T1000 (cell line): ENCODE measurements at places on chromosomes 1 and 21.

DNA sequence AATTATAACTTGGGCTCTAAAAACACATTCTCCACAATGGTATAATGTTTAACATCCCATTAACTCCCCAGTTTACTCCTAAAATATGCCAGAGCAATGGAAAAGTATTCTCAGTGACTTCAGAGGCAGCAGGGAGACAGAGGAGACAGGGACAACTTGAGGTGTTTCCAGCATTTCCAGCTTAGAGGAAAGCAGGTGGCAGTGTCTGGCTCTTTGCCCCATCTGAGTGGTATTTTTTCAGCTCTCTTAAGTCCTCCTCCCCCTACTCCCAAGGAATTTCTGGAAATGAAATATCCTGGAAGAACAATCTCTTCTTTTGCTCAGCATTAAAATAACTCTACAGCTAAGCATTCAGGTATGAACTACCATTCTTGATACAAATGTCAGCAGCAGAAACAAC lies 10.8 kb upstream of the ERMAP start:
- DNase-seq: no peak

DNA sequence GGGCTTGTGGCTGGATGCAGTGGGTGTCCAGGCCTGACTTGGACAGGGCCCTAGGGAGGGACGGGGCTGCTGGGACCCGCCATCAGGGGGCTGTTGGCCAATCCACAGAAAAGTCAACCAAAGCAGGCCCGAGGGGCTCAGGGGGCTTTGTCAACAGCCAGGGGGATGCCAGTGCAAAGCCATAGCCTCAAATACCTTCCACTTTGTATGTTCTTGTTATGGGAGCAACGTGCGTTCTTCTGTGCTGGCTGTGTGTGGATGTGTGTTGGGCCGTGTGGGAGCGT lies 35.4 kb upstream of the ARF1 start:
- no peak for DNase-seq

DNA sequence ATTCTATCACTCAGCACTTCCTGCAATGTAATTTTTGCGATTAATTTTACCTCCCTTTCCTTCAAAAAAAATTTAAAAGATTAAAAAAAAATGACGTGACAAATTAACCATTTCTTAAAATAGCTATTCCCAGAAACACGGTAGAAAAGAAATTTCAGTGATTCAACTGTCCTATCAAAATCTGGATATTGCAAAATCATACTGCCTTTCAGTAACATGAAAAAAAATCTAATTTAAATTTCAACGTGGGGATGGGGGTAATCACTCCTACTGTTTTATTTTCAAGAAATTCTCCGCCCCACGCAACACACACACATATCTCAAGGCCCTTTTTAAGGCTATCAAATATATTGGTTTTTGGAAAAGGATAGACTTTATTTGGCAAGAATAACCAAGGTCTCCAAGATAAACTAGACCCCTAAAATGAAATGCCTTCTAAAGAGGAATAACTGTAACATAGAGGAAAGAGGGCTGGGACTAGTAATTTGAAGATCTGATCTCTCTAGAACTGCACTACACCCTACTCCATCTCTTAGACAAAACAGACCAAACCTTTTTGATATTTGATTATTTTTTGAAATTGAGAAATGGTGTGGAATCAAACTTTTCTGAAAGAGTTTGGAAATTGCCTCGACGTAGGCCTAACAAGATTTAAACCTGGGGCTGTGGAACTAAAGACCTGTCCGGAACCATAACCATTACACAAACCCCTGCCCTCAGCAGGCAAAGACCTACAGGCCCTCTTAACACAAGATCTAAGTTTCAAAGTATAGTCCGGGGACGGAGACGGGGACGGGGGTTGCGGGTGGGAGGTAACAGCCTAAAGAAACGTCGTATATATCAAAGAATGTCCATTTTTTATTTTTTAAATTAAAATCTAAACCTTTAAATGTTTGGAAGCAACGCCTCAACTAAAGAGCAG lies 941 bp downstream of the ARNT start:
- DNase-seq: no peak

DNA sequence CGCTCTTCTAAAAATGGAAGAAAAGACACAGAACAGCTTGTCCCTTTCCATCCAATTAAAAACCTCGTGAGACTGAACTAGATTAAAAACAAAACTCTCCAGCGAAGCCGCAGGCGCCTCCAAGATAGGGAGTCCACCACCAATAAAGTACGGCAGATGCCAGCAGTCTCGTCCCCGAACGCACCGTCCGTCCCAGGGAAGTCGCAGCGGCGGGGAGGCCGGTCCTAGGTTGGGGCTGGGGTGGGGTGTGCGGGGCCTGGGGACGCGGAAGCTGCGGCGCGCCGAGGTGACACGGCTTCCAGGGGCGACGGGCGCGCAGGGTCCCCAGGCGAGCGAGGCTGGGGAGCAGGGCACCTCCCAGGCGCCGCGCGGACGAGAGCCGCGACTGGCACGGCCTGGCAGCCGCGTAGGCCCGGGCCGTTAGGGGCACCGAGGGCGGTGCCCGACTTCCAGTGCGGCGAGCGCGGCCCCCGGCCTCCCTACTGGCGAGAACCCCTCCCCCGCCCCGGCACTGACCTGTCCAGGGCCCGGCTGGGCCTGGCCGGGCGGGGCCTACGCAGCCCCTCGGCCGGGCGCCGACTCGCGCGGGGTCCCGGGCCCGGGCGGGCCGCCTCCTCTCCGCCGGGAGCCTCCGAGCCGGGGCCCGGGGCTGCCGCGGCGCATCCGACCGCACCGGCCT lies 28.3 kb upstream of the A3GALT2 start:
- no peak for DNase-seq

GRCh38 chr1:235873045-235873444 lies 6.3 kb upstream of the LYST start:
- no peak for DNase-seq

- DNase-seq: no peak
Observed at GRCh38 chr1:4086921-4087320, 186.8 kb upstream of the C1orf174 start.

- DNase-seq: no peak
Observed at GRCh38 chr1:66276218-66276617, 257.7 kb upstream of the SGIP1 start.

DNA sequence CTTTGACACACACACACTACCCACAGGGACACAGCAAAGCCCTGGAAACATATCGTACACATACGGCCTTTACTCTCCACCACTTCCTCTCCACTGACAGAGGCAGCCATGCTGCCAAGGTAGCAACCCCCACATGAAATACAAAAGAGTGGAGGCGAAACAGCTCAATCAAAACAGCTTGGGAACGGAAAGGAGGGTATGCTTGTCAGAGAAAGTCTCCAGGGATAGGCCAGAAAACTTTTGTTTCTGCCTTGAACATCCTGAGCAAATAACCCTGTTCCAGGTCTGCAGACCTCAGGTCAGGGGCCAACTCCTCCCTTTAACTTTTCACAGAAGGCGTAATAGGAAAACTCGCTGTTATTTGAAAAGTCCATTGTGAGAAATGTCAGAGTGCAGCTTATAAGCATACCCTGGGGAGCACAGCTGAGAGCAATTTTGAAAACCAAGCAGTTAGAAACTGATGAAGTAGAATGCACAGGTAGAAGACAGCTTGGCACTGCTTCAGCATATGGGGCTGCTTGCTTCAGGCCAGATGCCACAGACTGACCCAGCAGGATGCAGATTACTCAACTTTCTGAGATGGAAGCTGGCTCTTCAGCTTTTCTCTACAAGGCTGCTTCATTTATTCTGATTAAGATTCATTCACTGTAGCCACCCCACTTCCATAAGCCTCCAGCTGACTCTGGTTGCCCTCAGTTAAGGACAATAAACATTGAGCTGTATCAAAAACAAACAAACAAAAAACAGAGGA lies 18.0 kb downstream of the KIAA0319L start:
- no peak for DNase-seq

- no peak for DNase-seq
Observed at GRCh38 chr1:35340519-35340918, 72.0 kb downstream of the ZMYM4 start.

DNA sequence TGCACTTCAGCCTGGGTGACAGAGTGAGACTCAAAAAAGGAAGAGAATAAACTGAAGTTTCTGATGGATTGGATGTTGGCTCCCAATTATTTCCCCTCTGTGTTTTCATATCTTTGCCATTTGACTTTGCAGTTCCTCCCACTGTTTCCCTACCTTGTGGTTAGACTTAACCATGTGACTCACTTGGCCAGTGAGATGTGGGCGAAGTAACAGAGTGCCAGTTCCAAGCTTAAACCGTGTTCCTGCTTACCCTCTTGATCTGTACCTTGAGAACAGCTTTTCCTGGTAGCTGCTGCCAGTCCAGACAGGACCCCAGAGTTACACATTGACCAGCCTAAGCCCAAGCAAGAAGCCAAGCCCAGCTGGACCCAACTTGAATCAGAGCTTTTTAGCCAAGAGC lies 323.4 kb downstream of the LTN1 start:
- DNase-seq: no peak

DNA sequence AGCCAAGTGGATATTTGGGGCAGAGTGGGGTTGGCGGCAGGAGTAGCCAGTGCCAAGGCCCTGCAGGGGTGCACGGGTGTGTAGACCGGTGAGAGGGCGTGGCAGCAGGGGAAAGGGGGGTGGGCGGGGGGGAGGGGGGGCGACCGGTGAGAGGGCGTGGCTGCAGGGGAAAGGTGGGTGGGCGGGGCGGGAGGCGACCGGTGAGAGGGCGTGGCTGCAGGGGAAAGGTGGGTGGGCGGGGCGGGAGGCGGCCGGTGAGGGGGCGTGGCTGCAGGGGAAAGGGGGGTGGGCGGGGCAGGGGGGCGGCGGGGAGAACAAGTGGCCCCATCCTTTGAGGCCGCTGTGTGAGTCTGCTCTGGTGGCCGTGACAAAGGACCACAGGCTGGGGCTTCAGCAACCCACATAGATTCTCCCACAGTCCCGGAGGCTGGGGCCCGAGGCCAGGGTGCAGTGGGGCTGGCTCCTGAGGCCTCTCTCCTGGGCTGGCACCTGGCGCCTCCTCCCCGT lies 25.8 kb downstream of the RRP1 start:
- DNase-seq: no peak

- DNase-seq: no peak
Observed at GRCh38 chr1:24711329-24711728, 33.9 kb upstream of the CLIC4 start.

DNA sequence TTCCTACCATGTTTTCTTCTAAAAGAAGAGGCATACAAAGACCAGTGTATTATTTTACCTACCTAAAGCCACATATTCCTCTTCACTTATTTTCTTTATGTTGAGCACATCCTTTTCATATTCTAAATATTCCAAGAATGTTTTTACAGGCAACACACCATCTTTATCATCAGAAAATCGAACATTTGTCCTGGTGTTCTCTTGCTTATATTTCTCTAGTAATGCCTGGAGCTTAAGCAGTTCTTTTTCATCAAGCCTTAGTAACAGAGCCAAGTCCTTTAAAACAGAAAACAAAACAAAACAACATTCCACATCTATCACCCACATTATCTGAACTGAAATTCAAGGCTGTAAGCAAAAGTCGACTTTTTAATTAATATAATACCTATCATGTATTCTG lies 88.7 kb downstream of the IARS2 start:
- DNase-seq: no peak

- no peak for DNase-seq
Observed at GRCh38 chr1:85847356-85847755, 139.1 kb upstream of the ZNHIT6 start.

DNA sequence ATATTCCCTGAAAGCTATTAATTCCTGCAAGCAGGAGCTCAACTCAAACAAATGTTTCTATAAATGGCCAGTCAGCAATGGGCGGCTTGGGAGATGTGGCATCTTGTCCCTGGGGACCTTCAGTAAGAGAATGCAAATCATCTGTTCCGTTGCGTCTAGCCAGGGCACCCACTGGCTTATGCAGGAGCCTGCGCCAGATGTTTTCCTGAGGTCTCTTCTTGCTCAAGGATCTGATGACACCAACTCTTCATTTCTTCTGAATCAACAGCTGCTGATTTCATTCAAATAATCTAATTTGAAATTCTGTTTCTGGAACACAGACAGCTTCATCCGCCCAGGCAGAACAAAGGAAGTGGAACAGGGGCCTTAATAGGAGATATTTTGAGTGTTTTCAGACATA lies 70.0 kb upstream of the AJAP1 start:
- DNase-seq: no peak

- no peak for DNase-seq
Observed at GRCh38 chr1:237386362-237387143, 344.6 kb downstream of the RYR2 start.

DNA sequence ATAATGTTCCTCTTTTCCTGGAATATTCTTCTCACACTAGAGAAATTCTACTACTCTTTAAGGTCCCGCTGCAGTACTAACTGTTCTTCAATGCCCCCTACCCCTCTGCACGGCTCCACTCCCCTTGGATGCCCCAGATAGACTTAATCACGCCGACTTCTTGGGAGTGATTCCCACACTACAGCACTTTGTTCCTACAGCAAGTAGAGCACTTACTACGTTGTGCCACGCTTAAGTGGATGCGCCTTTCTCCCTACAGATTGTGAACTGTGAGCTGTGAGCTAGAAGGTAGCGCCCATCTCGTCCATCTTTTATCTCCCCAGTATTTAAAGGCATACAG lies 2.2 kb downstream of the ZNF436 start:
- no peak for DNase-seq

DNA sequence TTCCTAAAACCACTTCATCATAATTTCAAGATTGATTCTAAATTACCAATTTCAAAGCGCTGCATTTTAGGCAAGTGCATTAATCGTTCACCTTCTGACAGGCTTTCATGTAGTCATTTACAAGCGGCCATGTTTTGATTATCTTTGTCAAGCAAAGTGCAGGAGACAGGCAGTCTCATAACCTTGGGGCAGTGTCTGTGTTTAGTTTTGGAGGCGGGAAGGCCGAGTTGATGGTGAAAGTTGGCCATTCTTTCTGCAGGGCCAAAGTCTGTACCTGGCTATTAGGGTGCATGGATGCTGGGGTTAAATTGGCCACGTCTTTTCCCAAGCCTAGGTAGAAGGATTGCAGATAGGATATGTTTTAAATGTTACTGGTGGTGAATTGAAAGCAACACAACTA lies 2.9 kb downstream of the AGPAT3 start:
- DNase-seq: no peak

GRCh38 chr1:109821831-109822745 lies 58.4 kb upstream of the EPS8L3 start:
- no peak for DNase-seq

GRCh38 chr1:74396462-74396861 lies 115.9 kb downstream of the LRRC53 start:
- DNase-seq: no peak

DNA sequence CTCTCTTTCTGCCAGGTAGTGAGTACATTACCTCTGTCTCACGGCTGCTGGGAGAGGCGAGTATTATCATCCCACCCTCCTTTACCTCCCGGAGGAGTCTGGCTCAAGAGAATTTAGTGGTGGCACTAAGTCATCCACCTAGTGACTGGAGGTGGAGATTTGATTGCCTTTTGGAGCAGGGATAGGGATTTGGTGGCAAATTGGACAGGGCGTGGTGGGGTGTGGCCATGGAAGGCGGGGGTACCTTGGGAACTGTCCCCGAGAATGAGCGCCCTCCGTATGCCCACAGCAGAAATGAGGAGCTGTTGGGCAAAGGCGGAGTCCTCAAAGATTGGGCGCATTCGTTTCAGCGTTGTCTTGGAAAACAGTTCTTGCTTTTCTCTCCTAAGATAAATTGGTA lies 32.1 kb upstream of the HMGN1 start:
- no peak for DNase-seq

GRCh38 chr1:30788580-30789387 lies 31.2 kb upstream of the LAPTM5 start:
- no peak for DNase-seq
